Stimulated activated CD4-positive, alpha-beta T cell treated with anti-CD3 and anti-CD28 coated beads, TNF-alpha, amount 100 ng/mL, for 24 hours (primary cell): ENCODE measurements at places on chromosomes 7 and 10.

DNA sequence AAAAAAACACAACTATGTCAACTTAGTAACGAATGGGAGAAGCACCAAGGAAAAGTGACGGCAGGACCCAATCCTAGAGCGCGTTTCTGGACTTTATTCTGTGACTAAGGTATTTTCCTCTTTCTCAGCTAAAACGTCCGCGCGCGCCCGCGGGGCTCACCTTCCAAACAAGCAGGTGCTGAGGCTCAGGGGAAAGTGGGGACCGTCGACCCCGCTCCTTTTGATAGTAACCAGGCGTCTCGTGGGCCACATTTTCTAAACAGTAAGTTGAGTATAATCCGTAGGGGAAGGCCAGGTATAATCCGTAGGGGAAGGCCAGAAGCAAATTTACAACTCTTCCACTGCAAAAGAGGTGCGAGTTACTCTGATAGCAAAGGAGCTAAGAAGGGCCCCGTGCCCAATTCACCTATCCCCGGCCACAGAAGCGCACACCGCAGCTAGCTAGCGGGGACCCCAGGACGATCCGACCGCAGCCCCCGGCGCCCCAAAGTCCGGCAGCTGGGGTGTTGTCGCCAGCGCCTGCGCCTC lies 743 bp downstream of the MKI67 start:
- no peak for DNase-seq

- DNase-seq, result peak; percentile 38
Observed at GRCh38 chr10:103765981-103766380, 89.4 kb downstream of the SH3PXD2A start.

DNA sequence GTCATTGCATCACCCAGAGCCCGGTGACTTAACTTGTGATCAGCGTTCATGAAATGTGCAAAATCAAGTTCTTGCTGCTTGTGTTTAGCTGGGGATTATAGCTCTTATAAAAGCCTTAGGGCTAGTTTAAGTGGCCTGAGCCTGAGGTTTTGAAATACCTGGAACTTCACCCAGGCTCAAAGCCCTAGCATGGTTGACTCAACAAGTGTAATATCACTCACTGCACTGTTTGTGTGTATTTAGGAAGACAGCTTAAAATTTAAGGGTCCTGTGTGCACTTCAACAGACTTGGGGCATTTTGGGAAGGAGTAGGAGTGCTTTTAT lies 489.5 kb downstream of the GATA3 start:
- DNase-seq, result no peak

- no peak for DNase-seq
Observed at GRCh38 chr10:125994601-125995000, 98.2 kb downstream of the FANK1 start.

- DNase-seq, result no peak
Observed at GRCh38 chr7:71982851-71983250, 429.3 kb downstream of the CALN1 start.

DNA sequence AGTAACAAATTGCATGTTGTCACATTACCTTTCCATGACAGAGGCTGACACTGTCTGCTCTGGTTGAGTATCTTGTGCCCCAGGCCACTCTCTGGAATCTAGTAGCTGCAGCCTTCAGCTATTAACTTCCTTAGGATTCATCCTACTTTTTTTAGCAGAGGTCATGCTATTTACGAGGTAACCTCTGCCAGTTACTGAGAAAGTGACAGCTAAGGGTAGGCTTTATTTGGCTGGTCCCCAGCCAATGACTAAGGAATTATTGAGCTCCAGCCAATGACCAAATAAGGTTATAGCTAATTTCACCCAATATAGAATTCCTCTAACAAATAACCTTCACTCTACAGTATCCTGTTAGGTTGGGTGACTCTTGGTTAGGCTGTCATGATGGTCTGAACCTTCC lies 1361.7 kb downstream of the XPNPEP1 start:
- DNase-seq, result no peak

DNA sequence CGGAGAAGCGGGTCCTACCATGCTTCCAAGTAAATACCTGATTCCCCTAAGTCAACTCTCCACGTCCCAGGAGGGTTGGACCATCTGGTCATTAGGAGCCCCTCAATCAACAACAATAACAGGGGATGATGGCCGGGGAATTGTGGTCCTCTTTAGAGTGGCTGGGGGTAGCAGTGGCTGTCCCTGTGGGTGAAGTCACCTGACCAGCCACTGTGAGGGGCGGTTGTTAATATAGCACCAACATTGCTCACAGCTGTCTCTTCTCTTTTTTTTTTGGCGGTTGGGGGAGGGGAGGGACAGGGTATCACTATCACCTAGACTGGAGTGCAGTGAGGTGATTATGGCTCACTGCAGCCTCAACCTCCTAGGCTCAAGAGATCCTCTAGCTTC lies 67.9 kb downstream of the SPDYE5 start:
- no peak for DNase-seq

DNA sequence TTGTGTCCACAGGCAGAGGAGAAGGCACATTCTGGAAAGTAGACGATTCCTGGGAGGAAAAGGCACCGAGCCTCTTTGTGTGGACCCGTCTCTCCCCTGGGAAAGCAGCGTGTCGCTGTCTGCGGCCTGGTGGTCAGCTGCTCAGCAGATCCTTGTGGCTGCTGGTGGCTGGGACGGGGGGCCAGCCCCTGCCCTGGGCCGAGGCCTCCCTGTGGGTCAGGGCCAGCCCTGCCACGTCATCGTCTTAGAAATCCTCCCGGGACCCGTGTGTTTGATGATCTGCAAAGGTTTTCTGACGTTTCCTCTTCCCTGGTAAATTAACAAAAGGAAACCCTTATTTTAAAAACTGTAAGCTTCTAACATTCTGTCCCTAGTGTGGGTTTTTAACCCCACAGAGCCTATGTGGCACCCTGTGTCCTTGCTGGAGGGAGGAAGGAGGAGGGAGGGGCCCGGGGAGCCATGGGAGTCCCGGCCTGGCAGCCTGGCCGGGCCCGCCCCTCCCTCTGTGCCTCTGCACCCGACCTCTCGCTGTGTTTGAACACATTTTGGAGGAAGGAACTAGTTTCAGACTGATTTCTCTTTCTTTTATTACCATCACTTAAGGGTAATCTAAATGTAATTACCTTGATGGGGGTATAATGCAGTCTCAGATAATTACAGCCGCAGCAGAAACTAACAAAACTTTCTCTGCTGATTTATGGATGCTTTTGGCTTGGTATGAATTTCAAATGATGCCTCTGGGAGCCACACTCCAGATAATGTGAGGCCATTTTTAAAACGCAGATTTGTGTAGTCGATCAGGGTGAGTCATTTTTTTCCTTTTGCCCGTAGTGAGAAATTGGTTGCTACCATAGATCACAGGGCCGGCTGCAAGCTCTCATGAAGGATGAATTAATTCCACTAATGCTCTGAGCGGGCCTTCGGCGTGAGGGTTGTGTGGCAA lies 85.5 kb downstream of the NKX6-2 start:
- no peak for DNase-seq

DNA sequence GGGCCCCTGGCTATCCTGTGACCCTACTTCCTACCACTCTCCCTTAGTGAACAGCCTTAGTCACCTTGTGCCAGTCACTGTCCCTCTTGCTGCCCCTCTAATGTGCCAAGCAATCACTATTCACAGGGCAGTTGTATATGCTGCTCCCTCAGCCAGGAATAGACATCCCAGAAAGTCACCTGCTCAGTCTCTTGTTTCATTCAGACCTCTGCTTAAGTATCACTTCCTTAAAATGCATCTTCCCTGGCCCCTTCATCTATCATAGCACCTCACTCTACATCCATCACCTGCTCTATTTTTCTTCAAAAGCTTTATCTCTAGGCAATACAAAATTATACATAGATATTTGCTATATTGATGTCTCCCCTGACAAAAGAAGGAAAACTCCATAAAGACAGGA lies 328.4 kb upstream of the NFE2L3 start:
- no peak for DNase-seq

DNA sequence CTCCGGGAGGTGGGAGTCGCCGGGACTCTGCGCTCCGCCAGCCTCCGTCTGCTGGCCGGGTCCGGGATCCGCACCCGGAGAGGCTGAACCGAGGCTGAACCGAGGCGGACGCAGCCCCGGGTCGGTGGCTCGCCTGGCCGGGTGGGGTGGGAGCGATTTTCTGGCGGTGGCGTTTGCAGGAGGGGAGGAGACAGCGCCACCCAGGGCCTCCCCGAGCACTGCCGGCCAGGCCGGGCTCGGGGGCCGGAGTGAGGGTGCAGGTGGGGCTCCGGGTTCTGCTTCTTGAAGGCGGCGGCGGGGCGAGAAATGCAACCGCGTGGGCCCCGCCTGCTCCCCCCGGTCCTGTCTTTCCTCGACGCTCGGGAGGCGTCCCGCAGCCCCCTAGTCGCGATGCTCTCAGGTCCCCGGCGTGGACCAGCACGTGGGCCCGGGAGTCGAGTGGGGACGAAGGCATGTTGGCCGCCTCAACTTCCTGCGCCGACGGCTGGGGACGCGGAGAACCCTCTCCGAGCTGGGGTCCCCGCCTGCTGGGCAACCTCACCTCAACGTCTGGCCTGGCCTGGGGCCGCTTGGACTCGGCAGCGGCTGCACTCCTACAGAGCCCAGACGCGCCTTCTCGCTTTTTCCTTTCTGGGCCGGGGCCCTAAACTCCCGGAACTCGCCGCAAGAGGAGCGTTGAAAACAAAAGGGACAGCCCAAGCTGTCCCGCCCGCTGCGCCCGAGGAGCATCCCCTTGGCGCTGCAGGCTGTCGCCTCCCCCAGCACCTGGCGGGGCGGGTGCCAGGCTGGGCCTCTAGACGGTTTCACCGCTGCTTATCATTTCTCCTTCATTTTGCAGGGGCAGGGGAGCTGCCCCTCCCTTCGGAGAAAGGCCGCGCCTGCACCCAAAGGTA lies 25.2 kb upstream of the VAX1 start:
- DNase-seq, result no peak

DNA sequence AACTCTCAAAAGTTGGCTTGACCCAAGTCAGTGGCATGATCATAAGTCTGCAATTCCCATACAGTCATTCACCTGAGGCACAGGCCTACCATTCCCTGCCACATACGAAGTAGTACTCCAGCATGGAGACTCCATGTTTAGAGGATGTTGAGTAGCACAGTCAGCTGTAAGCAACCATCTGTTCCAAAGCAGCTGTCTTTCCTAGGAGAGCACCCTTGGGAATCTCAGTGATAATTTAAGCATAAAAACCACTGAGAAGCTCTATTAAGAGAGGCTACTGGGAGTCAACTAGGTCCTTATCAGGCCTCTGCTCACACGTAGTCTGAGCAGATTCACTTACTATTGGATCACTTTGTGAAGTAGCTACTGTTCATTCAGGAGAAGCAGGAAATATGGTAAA lies 61.6 kb upstream of the UNC5B start:
- no peak for DNase-seq

GRCh38 chr7:128938544-128939074 lies 882 bp downstream of the IRF5 start:
- DNase-seq, result no peak

GRCh38 chr10:108005627-108006026 lies 841.1 kb upstream of the SORCS1 start:
- DNase-seq, result no peak

GRCh38 chr7:74653686-74654181 lies 3.8 kb upstream of the GTF2I start:
- no peak for DNase-seq

GRCh38 chr7:77858278-77858677 lies 59.7 kb downstream of the PHTF2 start:
- DNase-seq, result no peak

GRCh38 chr10:17423632-17424186 lies 30.7 kb downstream of the ST8SIA6 start:
- DNase-seq, result no peak

GRCh38 chr7:123366626-123367025 lies 166.9 kb upstream of the SLC13A1 start:
- DNase-seq, result no peak

DNA sequence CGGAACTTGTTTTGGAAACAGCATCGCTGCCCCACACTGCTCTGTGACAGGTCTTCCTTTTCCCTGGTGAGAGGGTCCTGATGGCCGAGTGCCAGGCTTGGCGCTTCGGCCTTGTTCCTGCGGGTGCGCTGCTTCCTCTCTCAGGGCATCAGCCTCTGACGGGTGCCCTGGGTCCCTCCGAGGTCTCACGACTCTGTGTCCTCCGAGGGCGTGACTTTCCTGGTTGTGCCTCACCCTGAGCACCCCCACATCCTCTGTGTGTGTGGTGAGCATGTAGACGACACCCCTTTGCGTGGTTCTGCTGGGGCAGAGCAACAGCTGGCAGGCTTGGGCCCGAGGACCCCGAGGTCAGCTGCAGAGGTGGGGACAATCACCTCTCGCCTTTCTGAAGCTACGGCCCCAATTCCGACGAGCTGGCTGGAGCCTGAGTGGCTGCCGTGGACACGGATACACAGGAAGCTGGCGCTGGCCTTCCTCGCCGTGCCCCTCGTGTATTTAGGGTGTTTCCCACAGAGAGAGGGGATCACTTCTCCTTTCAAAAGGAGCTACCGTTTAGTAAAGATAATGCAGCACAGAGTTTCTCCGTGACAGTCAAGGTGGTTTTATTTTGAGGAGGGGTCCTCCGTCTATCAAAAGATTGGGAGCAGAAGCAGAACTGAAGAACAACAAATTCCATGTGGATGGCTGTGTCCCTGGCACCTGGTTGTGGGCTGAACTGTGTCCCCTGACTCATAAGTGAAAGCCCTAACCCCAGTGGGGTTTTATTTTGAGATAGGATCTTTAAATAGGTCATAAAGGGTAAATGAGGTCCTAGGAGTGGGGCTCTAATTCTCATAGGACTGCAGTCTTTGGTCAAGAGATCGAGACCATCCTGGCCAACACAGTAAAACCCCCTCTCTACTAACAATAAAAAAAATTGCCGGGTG lies 36.2 kb upstream of the PITRM1 start:
- no peak for DNase-seq

DNA sequence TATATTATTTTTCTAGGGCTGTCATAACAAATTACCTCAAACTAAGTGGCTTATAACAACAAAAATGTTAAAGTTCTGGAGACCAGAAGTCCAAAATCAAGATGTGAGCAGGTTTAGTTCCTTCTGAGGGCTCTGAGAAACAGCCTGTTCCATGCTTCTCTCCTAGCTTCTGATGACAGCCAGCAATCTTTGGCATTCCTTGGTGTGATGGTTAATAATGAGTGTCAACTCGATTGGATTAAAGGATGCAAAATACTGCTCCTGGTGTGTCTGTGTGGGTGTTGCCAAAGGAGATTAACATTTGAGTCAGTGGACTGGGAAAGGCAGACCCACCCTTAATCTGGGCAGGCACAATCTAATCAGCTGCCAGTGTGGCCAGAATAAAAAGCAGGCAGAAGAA lies 26.3 kb upstream of the TNKS2 start:
- DNase-seq, result no peak

GRCh38 chr10:58174831-58175230 lies 92.9 kb downstream of the IPMK start:
- no peak for DNase-seq

GRCh38 chr10:12978891-12979290 lies 22.6 kb downstream of the CCDC3 start:
- no peak for DNase-seq

GRCh38 chr10:43980715-43981114 lies 332.0 kb upstream of the ZNF32 start:
- DNase-seq, result no peak

DNA sequence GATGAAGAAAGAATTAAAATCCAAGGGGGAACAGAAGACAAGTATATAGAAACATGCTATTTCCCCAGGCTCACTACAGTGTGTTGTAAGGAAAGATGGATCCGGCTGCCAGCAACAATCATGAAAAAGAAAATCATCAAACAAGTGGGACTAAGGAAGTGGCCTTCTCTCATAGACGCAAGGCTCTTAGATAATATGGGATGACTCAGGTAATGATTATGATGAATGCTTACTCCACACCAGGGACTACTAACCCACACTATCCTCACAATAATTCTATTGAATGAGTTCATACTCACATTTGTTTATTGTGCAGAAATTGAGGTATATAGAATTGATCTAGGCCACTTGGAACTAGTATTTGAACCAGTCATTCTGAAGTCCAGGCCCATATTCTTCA lies 111.2 kb upstream of the BET1 start:
- DNase-seq, result no peak
